ENCODE measurements at places on chromosomes 5 and 9.

GRCh38 chr9:104279535-104280177, 185.5 kb downstream of the SMC2 start:
- no peak for DNase-seq

GRCh38 chr5:177131019-177131320, 2.6 kb upstream of the NSD1 start:
- no peak for DNase-seq

- DNase-seq = no peak
These were observed 20.7 kb upstream of the STX17 start for GRCh38 chr9:99885747-99886146.

DNA sequence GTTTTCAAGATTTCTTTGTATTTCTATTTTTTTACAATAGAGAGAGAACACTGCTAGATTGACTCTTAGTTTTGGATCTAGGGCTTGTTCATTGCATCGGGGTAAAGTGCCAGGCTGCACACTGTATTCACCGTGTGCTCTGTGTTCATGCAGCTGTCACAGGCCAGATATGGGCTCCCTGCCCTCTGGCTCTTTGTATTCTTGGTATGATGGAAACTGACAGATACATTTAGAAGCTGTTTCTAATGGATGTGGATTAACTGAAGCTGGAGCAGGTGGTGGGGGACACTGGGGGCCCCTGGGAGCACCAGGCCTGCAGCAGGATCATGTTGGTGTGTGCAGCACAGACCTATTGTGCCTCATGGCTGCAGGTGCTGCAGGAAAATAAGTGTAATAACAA, 28.0 kb downstream of the SLC36A1 start:
- no peak for DNase-seq

DNA sequence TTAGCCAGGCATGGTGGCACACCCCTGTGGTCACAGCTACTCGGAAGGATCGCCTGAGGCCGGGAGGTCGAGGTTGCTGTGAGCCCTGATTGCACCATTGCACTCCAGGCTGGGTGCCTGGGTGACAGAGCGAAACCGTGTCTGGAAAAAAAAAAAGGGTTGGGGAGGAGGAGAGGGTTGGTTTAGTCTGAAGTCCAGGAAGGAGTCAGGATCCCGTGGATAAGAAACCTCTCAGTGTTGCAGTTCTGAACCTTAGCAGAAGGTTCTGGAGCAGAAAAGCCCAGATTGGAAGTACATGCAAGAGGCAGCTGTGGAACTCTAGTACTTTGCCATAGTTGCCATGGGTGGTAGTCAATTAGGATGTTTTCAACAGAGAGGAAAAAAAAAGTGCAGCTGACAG, 125.2 kb upstream of the CPEB4 start:
- no peak for DNase-seq

DNA sequence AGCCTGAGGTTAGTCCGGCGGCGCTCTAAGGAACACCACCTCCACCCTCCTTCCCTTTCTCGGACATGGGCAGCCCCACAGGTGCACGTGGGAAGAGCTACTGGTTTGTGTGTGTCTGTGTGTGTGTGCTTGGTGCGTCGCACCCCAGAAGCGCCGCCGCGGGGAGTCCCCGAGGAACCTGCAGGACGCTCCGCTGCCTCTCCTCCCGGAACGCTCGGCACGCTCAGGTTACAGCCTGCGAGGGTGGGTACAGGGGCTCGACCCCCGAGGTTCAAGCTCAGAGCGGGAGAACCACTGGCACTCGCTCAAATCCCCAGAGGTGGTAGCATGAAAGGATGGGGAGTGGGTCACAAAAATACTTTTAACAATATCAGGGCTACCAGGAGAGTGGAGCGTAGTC, 2.0 kb downstream of the ASTN2 start:
- DNase-seq = no peak

DNA sequence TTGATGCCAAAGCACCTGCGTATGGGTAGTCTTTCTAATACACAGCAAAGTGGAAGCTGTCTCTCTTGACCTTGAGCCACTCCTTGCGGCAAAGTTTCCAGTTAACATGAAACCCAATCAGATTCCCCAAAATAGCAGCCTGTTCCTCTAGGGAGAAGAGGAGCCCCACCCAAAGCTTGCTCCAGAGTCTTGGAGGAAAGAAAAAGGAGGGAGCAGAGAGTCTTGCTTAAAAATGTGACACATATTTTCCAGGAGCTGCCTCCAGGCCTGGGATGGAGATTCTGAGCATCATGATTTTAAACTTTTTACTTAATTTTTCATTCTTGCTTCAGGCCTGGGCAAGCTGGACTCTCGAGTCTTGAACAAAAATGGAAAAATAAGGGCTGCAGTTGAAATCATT, 223.5 kb upstream of the TNC start:
- DNase-seq = no peak

GRCh38 chr5:77491783-77492652, at the start of gene WDR41:
Gene WDR41, minus strand, starts transcription at chr5:77492316. Its CDS starts 96 bp downstream, at chr5:77492220.
- peak; percentile 56 for DNase-seq

DNA sequence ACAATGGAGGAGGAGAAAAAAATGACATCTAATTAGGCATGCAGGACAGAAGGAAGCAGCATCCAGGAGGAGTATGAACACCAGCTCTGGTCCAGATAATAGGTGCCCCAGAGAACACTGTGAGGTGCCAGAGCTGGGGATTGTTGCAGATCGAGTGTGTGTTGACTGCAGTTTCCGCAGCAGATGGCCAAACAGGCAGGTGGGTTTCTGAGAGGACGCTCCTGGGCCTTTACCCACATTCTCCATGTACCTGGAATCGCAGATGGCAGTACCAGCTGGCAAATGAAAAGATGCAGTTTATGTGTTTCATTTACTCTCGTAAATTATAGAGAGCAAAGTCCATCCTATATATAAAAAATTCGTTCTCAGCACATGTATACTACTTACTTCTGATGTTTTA, 182.2 kb upstream of the ISL1 start:
- no peak for DNase-seq

GRCh38 chr9:107989544-107989943, 500.0 kb upstream of the KLF4 start:
- DNase-seq = no peak

DNA sequence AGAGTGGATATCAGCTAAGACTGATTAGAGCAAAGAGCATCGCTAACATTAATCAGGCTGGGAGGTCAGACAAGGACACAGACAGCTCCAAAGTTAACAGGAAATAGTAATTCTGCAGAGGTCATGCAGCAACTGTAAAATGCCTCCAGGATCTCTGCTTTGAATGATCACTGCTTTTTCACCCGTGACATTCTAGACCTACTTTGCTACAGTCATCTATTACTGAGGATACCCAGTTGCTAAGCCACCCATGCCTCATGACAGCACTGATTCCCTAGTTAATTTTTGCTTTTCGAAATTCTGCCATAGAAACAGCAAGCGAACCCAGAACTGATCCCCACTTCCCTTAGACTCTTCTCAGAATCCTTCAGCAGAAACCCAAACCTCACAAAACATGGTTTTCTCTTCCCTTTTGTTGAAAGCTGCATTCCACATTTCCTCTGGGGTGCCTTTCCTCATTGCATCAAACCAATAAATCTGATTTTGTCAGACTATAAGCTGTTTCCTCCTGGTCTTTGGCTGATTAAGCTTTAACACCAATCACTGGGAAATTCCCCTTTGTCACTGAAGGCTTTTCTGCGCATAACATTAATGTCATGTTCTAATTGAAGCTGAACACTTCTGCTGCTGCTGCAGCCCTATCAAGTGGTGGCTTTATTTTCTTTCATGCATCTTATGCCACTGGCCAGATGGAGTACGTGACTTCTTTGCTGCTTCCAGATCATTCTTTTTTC, 201.1 kb upstream of the CHD1 start:
- DNase-seq = no peak

- DNase-seq = no peak
These were observed 16.1 kb upstream of the PRLR start for GRCh38 chr5:35246411-35246810.

GRCh38 chr9:137318602-137319001, 16.5 kb upstream of the NRARP start:
- no peak for DNase-seq

DNA sequence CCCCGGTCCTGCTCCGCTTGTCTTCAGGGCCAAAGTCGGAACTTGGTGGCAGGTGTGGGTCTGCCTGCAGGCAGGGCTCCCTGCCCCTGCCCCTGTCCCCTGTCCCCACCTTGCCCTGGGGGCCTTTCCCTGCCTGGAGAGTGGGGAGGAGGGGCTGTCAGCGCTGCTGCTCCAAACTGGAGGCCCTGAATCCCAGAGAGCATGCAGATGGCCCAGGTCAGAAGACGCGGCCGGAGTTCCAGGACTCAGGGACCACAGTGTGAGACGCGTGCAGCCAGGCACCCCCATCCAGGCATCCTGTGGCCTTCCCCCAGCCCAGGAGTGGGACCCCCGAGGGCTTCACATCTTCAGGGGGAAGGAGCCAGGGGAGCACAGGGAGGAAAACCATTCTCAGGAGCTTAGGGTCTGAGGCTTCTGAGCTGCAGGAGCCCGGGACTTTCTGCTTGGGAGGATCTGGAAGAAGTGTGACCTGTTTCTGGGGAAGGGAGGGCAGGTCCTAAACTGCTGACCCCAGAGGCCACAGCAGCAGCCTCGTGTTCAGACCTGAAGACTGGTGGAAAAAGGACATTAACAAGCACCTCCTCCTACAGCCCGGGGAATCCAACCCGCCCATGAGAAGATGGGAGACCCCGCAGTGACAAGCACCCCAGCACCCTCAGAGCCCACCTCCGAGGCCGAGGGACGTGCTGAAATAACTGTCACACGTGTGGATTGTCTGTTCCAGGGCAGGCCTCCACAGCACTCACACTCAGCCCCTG, 38.0 kb downstream of the RASGEF1C start:
- no peak for DNase-seq

DNA sequence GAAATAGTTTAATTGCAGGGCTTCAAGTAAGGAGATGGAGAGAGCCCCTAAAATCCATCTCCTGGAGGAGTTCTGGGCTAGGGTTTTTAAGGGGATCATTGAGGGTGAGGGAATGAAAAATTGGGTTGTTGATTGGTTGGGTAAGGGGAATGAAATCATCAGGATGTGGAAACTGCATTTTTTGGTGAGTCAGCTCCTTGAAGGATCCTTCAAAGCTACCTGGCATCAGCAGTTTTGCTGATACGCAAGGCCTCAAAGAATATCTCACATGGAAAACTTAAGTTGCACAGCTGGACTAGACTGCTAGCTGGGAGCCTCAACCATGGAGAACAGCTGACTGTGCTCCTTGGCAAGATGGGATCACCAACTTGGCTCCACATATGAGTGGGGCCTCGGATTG, 136.7 kb downstream of the FGF10 start:
- no peak for DNase-seq

- DNase-seq = no peak
These were observed 373.7 kb downstream of the ENC1 start for GRCh38 chr5:74266836-74267235.

DNA sequence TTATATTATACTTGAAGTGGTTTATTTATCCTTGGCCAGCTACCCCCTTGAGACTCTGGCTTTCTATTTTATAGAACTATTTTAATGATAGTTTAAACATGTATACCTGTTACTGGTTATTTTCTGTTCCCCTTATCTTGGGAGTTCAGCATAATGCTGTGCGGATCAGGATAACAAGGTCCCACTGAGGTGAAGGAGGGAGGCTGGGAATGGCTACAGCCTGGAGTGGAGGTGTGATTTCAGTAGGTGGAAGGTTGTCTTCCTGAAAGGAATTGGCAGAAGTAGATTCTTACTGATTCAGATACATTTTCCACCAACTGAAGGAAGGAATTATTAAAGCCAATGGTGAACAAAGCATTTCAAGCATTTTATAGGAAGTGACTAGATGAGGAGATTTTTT, 38.9 kb downstream of the PAM start:
- DNase-seq = no peak

DNA sequence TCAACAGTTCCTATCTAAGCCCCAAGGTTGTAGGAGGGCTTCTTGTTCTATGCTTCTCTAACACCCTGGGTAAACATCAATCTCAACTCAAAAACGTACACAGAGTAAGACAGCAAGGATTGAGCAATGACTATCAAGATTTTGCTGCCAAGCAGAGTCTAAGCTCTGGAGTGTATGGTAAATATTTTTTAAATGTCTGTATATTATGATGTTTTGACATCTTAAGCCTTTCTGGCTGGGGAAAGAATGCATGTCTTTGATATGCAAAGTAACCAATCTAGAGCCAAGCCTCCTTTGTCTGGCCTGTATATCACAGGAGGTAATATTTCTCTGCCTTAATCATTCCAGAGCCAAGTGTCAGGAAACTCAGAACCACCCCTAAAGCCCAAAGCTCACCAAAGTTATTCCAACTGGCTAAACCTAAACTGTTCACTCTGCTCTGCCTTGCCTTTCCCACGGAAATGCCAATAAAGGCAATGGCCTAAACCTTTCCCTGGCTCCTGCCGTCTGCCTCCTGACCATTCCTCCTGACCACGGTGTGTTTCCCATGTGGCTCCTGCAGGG, 45.2 kb downstream of the YIPF5 start:
- DNase-seq = no peak

- no peak for DNase-seq
These were observed 25.0 kb downstream of the HMCN2 start for GRCh38 chr9:130290291-130291181.

- no peak for DNase-seq
These were observed 250.7 kb downstream of the ANXA1 start for GRCh38 chr9:73402081-73403028.

- DNase-seq = no peak
These were observed 19.5 kb downstream of the BTNL3 start for GRCh38 chr5:181008136-181008535.

DNA sequence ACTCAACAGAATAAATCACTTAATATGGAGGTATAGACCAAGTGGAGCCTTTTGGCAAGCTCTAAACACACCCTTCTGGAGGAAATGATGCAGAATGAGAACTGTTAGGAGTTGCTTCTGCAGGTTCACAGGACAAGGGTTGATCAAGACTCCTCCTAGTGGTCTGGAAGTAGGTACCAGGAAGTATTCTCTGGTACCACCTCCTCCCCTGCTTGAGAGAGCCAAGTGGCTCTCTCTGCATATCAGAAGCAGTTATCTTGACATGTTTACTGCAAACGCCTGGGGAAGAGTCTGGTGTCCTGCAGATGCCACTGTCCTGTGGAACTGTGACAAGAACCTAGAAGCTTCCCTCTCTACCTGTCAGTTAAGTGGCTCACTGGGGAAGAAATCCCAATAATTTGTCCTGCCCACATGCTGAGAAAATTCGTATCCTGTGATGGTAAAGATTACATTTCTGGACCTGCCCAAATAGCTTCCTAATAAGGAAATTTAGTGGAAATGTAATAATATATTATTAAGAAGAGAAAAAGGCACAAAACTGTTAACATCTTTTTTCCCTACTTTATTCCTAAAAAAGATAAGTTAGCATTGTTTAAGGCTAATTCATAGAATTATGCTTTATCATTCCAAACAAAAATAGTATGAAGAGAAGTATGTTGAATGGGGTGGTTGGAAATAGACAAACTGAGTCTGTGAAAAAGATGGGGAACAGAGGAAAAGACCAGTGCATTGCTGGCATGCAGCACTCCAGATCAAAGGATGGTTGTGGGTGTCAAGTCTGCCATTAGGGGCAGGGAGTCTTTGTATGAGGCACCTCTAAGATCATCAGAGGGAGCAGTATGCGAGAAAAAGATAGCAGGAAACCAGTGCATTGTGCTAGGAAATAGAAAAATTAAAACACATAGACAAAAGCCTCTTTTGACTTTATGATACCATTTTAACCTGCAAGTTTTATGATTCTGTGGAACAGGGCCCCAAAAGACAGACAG, 118.8 kb downstream of the CDC42SE2 start:
- peak; percentile 18 for DNase-seq

All from activated CD8-positive, alpha-beta memory T cell treated with anti-CD3 and anti-CD28 coated beads for 1 hour (primary cell).